ENCODE measurements at places on chromosomes 7 and 10. TPM values are rescaled to one million over a fixed set of nuclear protein-coding genes. Genes with fewer than 3 reads are reported as not detected.

The TRPV6 gene
- 0.21 TPM for total RNA-seq

The GNGT1 gene
- total RNA-seq, result not detected

The AKR1C2 gene
- 18.8 TPM for total RNA-seq

The BCCIP gene
- 31.4 TPM for total RNA-seq

- no peak for DNase-seq
These were observed 7.3 kb downstream of the FSCN3 start for GRCh38 chr7:127600885-127601284.

- no peak for DNase-seq
These were observed 874 bp downstream of the BAIAP2L1 start for GRCh38 chr7:98399890-98400541.

GRCh38 chr7:22435105-22435504 lies 64.9 kb downstream of the STEAP1B start:
- DNase-seq, result no peak

GRCh38 chr7:137956591-137956990 lies 45.3 kb downstream of the CREB3L2 start:
- no peak for DNase-seq
